ENCODE measurements at places on chromosomes 3 and 15. TPM values are rescaled to one million over a fixed set of nuclear protein-coding genes. Genes with fewer than 3 reads are reported as not detected.
A peak's percentile ranks its signal among the peaks of the same experiment; 100 is the strongest.

DNA sequence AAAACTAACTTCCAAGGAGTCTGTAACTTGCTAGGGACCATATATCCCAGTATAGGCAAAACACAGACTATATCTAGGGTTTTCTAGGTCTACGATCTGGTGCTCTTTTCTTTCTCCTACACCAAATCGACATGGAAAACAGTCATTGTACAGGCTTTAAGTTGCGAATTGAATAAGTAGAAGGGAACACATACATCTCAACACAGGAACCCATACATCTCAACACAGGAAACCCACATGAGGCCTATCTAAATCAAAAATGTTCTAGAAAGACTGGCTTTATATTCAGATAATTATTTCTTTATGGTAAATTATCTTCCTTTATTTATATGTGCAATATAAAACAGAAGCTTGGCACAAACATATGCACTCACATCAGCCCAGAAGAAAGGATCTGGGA is 126.6 kb downstream of the ADAM10 start:
- no peak for DNase-seq

Gene ITGA11
- not detected for total RNA-seq

DNA sequence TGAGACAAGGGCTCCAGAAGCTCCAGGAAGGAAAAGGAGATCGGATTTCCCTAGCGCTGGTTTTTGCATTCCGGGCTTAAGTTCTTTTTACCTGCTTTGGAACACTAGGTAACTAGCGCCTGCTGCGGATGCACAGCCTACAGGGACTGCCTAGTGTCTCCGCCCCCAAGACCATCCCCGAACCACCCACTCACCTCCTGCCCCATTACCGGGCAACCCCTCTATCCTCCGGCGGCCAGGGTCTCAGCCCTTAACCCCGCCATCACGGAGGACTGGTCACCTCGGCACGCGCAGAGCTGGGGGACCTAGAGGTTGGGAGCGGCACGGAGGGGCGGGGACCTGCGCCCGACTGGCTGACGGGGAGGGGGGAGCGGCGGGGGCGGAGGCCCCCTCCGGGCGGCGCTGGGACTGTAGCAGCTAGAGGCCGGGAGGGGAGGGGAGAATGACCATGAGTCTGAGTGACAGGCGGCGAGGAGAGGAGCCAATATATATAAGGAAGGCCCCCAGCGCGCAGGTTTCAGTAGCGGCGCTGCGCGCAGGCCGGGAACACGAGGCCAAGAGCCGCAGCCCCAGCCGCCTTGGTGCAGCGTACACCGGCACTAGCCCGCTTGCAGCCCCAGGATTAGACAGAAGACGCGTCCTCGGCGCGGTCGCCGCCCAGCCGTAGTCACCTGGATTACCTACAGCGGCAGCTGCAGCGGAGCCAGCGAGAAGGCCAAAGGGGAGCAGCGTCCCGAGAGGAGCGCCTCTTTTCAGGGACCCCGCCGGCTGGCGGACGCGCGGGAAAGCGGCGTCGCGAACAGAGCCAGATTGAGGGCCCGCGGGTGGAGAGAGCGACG is at the start of gene DLL4:
Gene DLL4, plus strand, starts transcription at position 520 of the 839 bp plus-strand sequence. CDS start 329 bp downstream, outside the sequence.
- peak; percentile 36 for DNase-seq

Gene BUB1B
- 4.8 TPM for total RNA-seq

Gene TEX55
- total RNA-seq, result not detected

GRCh38 chr15:28873585-28874190 is 12.1 kb upstream of the APBA2 start:
- DNase-seq, result no peak

DNA sequence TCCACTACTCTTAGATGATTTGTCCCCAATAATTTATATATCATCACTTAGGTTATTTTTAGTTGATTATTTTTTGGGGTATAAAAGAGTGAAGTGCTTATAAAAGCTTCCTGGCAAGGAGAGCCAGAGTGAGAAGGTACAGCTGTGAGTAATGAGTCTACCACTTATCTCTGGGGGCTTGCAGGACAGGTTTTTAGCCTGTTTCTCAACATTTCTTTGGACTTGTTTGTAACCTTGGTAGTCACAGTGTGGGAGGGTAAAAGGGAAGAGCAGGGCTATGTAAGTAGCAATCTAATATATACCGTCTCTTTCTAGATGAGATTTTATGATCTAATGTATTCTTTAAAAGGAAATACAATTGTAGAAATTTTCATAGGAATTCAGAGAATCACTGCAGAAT is 321.3 kb upstream of the GOLIM4 start:
- no peak for DNase-seq

- DNase-seq, result no peak
Measured at GRCh38 chr15:41337631-41338522, 5.2 kb downstream of the NUSAP1 start.

GRCh38 chr15:91192285-91192684 is 92.2 kb downstream of the SV2B start:
- DNase-seq, result no peak

- DNase-seq, result no peak
Measured at GRCh38 chr3:60588806-60589205, 662.4 kb downstream of the FHIT start.

Gene HEXA
- 88.1 TPM for total RNA-seq

DNA sequence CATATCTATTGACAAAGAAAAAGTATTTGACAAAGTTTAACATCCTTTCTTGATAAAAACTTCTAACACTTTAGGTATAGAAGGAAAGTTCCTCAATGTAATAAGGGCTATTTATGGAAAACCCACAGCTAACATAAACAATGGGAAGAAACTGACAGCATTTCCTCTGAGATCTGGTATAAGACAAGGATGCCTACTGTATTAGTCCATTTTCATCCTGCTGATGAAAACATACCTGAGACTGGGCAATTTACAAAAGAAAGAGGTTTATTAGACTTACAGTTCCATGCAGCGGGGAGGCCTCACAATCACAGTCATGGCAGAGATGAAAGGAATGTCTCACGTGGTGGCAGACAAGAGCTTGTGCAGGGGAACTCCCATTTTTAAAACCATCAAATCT is 17.8 kb upstream of the CLDN1 start:
- DNase-seq, result no peak

GRCh38 chr15:69141286-69141701 is 19.1 kb upstream of the GLCE start:
- no peak for DNase-seq

Measured in CD4-positive, CD25-positive, alpha-beta regulatory T cell (primary cell).